ENCODE measurements at places on chromosomes 13 and 19.

GRCh38 chr13:107329991-107330390 is 762.1 kb upstream of the ARGLU1 start:
- no peaks in the 10 kb centered on the region for H3K36me3 ChIP-seq
- H3K4me3 ChIP-seq: no peak overlapping the region
- DNase-seq: no peak

DNA sequence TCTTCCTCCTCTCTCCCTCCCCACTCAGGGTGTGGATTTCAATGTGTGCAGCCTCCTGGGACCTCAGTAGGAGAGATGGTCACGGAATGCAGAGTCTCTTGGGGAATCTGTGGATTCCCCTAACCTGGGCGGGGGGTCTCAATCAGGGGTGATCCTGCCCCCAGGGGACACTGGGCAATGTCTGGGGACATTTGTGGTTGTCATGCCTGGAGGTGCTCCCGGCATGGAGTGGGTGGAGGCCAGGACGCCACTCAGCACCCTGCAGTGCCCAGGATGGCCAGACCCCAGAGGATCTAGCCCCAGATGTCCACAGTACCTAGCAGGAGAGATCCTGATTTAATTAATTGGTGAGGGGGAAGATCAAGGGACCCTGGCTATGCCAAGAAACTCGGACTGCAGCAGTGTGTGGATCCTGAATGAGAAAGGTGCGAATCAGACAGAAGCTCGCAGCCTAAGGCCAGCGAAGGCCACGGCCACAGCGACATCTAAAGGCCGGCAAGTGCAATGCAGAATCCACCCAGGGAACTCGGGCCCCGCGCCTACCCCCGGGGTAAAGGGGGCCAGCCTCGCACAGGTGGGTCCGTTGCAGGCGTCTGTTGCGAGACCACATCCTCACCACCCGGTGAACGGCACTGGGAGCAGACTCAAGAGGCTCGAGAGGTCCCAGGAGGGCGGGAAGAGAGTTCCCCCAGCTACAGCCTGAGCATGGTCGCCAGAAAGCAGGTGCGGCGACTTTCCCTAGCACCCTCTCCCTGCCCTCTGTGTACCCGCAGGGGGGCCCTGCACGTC is 88.8 kb downstream of the GNG7 start:
- H3K27me3 ChIP-seq: no peaks in the 10 kb centered on the region
- no peak overlapping the region for H3K4me3 ChIP-seq

DNA sequence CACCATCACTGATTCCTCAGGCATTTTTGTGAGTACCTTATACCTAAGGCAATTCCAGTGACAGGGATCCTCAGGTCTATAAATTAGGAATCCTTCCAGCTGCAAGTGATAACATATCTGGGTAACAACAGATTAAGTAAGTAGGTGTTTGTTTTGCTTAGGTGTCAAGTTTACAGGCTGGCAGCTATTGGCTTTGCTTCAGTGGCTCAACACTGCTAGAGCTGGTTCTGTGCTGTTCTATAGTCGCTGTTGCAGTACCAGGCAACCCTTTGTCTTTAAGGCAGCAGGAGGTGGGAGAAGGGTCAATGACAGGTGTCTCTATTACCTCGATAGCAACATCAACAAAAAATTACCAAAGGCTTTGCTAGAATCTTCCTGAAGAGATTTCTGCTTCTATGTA is 27.0 kb downstream of the SLC10A2 start:
- H3K27ac ChIP-seq: no peak overlapping the region
- H3K36me3 ChIP-seq: no peaks in the 10 kb centered on the region
- no peaks in the 10 kb centered on the region for H3K4me1 ChIP-seq
- DNase-seq: no peak
- no peaks in the 10 kb centered on the region for H3K27me3 ChIP-seq

DNA sequence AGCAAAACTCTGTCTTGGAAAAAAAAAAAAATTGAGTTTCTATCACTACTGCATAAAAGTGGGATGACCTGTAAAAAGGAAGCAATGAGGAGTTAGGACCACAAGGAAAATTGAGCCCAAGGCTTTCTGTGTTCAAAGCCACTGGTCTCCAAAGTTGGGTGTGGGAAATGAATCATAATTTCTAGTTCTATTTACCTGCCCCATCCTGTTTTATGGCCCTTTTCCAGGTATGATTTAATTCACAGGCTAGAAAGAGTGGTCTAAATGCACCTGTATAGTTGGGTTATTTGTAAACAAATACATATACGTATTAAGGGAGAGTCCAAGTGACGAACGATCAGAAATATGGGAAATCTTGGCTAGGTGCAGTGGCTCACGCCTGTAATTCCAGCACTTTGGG is 5.9 kb upstream of the DCAF15 start:
- DNase-seq: no peak
- no peaks in the 10 kb centered on the region for H3K27me3 ChIP-seq
- no peaks in the 10 kb centered on the region for H3K36me3 ChIP-seq

- no peak overlapping the region for H3K27ac ChIP-seq
- DNase-seq: no peak
- peaks cover 3% of the 10 kb centered on the region for H3K4me1 ChIP-seq
- H3K4me3 ChIP-seq: no peak overlapping the region
Observed at GRCh38 chr13:77745784-77746183, 48.3 kb downstream of the SLAIN1 start.

- no peaks in the 10 kb centered on the region for H3K27me3 ChIP-seq
- no peaks in the 10 kb centered on the region for H3K36me3 ChIP-seq
- H3K4me1 ChIP-seq: peaks cover 3% of the 10 kb centered on the region
- peak overlapping the region; percentile 91 for H3K27ac ChIP-seq
- peak; percentile 85 for DNase-seq
Observed at GRCh38 chr13:108915634-108916512, 286.5 kb downstream of the MYO16 start.

DNA sequence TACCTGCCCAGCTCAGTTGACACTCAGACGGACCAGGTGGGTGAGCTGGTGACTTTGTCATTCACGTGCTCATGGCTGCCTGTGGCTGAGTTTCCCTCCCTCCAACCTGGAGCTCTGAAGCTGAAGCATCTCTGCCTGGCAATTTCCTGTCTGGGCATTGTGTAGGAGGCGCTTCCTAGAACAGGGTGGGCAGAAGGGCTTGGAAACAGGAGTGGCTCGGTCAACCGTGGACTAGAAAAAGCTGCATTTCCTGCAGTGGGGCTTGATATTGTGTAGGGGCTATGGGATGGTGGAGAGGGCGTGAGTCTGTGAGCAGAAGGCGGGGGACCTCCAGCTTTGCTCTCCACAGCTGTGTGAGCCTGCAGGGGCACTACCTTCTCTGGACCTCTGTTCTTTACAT is 278.3 kb downstream of the TEX29 start:
- H3K4me3 ChIP-seq: no peak overlapping the region
- no peak for DNase-seq
- H3K27ac ChIP-seq: no peak overlapping the region

DNA sequence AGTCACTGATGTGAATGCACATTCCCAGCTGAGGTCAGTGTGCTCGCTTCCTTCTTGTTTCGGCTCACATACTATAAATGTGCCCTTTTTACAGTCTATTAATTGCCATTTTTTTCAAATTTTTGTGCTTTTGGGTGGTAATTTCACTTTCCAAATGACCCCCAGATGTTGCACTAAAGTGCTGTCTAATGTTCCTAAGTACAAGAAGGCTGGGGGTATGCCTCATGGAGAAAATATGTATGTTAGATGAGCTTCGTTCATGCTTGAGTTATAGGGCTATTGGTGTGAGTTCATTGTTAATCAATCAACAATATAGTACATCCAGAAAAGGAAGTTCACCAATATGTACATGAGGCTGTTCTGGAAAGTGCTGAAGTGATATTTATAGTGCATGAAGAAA is 84.7 kb downstream of the KL start:
- no peak overlapping the region for H3K27ac ChIP-seq
- DNase-seq: no peak
- no peaks in the 10 kb centered on the region for H3K4me1 ChIP-seq
- H3K36me3 ChIP-seq: peaks cover 9% of the 10 kb centered on the region

DNA sequence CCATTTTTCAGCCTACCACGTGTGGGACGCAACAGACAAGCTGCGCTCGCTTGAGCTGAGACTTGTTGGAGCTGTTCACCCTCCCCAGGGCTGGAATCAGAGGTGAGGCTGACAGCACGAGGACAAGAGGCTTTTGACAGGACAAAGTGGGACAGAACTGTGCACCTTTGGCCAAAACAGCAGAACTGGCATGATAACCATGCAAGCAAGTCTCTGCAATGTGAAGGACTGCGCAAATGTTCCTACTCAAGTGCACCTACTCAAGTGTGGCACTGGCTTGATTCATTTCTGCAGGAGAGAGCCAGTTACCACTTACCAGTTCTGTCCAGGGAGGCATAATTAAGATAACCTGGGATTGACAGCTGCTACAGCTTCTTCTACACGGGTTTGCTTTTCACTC is 62.2 kb upstream of the TM9SF2 start:
- H3K27me3 ChIP-seq: no peaks in the 10 kb centered on the region
- no peaks in the 10 kb centered on the region for H3K4me1 ChIP-seq
- DNase-seq: no peak
- H3K27ac ChIP-seq: no peak overlapping the region

- H3K27ac ChIP-seq: peak overlapping the region; percentile 71
- peak overlapping the region; percentile 39 for H3K4me3 ChIP-seq
- peaks cover 20% of the 10 kb centered on the region for H3K4me1 ChIP-seq
- peaks cover 11% of the 10 kb centered on the region for H3K36me3 ChIP-seq
- no peak for DNase-seq
Observed at GRCh38 chr19:13097463-13098258, 5.0 kb downstream of the LYL1 start.

DNA sequence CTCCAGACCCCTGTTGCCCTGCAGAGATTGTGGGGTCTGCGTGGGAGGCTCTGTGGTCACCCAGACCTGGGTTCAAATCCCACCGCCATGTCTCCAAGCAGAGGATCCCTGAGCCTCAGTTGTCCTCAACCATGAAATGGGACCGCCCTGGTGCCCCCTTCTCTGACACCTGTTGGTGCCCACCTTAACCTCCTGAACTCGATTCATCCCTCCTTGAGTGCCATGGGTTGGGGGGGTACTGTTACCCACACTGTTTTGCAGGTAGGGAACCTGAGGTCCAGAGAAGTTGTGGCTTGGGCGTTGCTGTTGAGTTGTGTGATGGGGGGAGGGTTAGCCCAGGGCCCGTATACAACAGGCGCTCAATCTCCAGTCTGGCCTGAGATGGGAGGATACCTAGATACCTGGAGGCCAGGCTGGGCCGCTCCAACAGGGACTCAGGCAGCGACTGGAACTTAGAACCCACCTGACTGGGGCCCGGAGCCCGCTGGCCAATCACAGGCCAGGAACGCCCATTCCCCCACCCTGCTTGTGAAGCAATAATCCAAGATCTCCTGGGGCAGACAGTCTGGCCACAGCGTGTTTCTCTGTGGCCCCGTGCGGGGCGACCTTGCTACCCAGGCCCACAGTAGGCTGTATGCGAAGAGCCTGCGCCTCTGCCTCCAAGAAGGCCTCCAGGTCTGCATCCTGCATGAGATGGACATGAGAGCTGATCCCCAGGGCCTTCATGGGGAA is 2.8 kb downstream of the ARID3A start:
- no peaks in the 10 kb centered on the region for H3K36me3 ChIP-seq
- no peak overlapping the region for H3K4me3 ChIP-seq
- no peaks in the 10 kb centered on the region for H3K27me3 ChIP-seq
- DNase-seq: no peak

GRCh38 chr19:50323782-50324133 is 5.4 kb downstream of the KCNC3 start:
- no peak overlapping the region for H3K27ac ChIP-seq
- H3K4me3 ChIP-seq: no peak overlapping the region
- H3K4me1 ChIP-seq: peaks cover 3% of the 10 kb centered on the region
- H3K36me3 ChIP-seq: no peaks in the 10 kb centered on the region
- DNase-seq: no peak

GRCh38 chr13:43154156-43154651 is 130.8 kb downstream of the DNAJC15 start:
- no peak overlapping the region for H3K4me3 ChIP-seq
- no peak for DNase-seq
- H3K4me1 ChIP-seq: no peaks in the 10 kb centered on the region
- H3K36me3 ChIP-seq: no peaks in the 10 kb centered on the region
- no peak overlapping the region for H3K27ac ChIP-seq

- no peak for DNase-seq
- H3K27ac ChIP-seq: peak overlapping the region; percentile 95
- H3K4me1 ChIP-seq: peaks cover 36% of the 10 kb centered on the region
- H3K27me3 ChIP-seq: no peaks in the 10 kb centered on the region
Observed at GRCh38 chr19:38701455-38702063, 42.7 kb downstream of the CAPN12 start.

All from ascending aorta (tissue), 2 donors.